CD4-positive, alpha-beta T cell treated with Interleukin-15 for 4 hours (primary cell): ENCODE measurements at places on chromosomes 2 and 18.

DNA sequence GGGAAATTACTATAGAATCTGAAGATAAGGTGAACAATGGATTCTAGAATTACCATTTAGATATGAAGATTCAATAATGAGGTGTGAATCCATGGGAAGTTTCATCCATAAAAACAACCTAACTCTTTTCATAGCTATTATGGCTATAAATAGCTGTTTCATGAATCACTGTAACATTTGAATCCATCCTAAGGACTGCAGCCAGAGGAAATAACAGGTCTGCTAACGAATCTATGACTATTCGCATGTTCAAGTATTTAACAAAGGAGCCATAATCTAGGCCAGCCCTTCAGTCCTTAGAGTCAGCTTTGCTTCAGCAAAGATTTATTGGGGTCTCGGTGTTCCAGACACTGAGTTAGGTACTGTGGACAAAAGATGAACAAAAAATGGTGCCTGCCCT is 87.1 kb downstream of the MYOM1 start:
- DNase-seq: no peak

DNA sequence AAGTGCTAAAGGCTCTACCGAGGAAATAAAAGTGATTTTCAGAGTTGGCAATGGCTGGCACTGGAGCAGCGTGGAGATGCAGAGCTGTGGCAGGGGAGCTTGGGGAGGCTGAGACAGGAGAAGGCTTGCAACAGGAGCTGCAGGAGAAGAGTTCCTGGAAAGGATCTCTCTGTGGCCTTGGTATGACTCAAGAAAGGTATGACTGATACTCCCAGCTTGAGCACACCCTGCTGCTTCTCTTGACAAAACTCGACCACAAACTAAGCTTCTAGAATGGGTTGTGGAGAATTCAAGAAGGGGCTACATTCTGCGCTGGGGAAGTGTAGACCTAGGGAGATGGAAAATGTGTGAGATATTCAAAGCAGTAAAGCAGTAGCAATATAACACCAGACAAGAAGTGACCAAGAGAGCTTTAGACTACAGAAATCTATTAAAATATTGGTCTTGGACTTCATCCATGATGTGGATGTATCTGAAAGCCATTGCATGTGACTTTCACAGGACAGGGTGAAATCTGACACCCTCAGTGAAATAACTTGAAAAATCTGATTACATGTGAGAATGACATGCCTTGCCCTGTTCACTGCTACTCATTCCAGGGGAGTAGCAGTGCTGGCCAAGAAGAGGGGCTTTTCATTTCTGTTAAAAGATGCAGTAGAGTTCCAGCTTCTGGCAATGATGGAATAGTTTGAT is 41.5 kb downstream of the SUCLG1 start:
- no peak for DNase-seq

- DNase-seq: no peak
Measured at GRCh38 chr2:112880091-112880531, 30.9 kb upstream of the IL37 start.

DNA sequence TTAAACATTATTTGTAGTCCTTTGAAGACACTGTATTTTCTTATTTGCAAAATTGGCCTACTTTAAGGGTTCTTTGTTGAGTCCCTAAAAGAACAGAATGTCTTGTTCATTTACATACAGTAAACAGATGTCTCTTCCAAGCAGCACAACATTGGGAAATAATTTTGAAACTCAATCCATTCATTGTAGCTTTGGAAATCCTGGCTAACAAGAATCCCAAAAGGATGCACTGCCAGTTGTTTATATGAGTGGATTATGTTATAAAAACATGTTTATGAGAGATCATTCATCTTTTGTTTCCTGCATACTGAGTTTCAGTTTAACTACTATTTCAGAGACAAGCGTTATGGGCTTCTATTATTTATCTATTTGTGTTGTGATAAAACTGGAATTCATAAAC is 499.3 kb downstream of the PID1 start:
- DNase-seq: no peak

- DNase-seq: no peak
Measured at GRCh38 chr2:222232372-222232771, 66.4 kb downstream of the PAX3 start.

- DNase-seq: no peak
Measured at GRCh38 chr2:8893978-8894820, 56.8 kb upstream of the KIDINS220 start.

GRCh38 chr2:192190474-192190873 is 4.3 kb downstream of the TMEFF2 start:
- no peak for DNase-seq

- no peak for DNase-seq
Measured at GRCh38 chr2:96727431-96727830, 12.4 kb downstream of the LMAN2L start.

- DNase-seq: no peak
Measured at GRCh38 chr2:168819829-168820489, 17.5 kb downstream of the NOSTRIN start.

- no peak for DNase-seq
Measured at GRCh38 chr2:112061840-112062239, 6.8 kb downstream of the TMEM87B start.

DNA sequence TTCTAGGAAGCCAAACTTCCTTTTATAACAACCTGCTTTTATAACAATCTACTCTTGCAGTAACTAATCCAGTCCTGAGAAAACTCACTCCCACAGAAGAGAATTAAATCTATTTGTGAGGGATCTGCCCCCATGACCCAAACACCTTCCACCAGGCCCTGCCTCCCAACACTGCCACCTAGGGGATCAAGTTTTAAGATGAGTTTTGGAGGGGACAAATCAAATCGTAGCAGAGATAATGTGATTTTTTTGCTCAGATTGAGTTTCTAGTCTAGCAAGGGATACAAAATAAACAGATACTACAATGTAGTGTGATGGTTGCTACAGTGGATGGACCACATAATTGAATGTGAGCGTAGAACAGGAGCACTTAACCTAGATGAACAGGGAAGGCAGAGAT is 52.2 kb downstream of the NCOA1 start:
- DNase-seq: peak; percentile 20

GRCh38 chr2:75503048-75503607 is 57.6 kb downstream of the EVA1A start:
- no peak for DNase-seq

DNA sequence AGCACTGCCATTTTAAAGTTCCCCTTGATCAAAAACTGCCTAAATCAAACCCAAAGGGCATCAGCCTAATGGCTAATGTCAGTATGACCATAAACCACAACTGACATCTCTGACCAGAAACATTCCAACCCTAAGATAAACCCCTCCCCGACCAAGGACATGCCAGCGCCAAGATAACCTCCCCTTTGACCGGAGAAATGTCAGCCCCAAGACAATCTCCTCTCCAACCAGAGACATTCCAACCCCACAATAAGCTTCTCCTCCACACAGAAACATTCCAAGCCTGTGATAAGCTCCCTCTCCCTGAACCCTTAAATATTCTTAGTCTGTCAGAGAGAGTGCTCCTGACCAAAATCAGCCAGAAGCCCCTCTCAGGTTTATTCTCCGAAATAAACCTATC is 188.3 kb upstream of the MSH6 start:
- DNase-seq: no peak

- DNase-seq: no peak
Measured at GRCh38 chr2:23590241-23590869, 205.4 kb downstream of the KLHL29 start.

DNA sequence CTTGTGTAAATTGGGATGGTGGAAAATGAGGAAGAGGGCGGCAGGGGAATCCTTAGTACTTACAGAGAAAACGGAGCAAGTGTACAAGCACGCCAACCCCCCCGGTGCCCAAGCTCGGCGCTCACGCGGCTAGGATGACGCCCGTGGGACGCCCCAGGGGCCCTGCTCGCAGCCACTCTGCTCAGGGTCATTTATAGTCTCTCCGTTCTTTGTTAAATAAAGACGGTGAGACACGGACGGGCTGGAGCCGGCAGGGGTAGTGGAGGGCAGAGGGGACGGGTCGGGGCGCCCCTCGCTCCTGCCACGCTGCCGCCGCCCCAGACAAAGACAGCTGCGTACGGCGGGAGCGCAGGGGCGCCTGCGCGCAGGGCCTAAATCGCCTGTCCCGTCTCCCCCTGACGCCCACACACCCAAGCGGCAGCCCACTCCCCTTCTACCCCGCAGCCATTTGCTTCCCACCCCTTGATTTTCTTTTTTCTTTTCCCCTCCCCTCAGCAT is 37.8 kb downstream of the PCBP1 start:
- DNase-seq: peak; percentile 56

DNA sequence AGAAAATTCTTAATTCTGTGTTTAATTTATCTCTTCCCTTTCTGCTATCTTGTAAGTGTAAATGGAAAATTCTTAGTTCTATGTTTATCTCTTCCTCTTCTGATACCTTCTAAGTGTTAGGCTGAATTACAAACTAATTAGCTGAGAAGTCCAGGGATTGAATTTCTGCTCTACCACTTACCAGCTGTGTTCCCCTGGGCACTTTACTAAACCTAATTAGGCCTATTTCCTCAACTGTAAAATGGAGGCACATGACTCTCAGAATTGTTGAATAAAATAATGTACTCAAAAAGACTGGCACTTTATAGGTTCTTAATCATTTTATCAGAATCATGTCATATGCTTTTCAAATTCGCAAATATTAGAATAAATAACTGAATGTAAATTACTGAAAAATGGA is 146.3 kb downstream of the MAP2 start:
- no peak for DNase-seq

DNA sequence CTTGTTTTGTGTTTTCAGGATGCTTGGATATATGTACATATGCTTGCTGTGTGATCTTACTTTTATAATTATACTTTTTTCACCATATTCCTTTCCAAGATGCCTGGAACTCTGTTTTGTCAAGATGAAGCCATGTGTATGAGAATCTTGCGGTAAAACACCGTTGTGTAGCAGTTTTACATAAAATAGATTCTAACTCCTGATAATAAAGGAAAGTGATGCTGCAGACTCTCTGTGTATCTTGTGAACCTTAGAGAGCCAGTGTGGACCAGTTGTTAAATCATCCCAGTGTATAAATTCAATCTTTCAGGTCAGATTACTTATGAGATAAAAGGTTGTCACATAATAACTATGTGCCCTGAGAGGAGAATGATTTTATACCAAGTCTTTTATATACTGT is 12.5 kb upstream of the ITGA4 start:
- DNase-seq: no peak

- no peak for DNase-seq
Measured at GRCh38 chr2:28011322-28011737, 120.8 kb downstream of the BABAM2 start.

DNA sequence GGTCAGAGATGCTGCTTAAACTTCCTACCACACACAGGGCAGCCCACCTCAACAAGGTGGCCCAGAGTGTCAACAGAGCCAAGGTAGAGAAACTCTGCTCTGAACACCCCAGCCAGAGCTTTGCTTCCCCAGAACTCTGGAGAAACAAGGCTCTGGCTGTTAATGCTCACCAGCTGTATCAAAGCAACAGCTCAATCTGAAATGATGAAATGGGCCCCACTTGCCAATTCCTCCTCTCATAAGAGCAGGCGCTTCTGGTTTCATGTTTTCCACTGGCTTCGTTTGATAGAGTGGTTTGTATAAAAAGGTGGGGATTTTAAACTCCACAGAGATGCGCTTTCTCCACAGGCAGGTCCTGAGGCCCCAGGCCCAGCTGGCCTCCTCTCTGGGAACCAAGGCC is 60.9 kb upstream of the TFCP2L1 start:
- DNase-seq: no peak

DNA sequence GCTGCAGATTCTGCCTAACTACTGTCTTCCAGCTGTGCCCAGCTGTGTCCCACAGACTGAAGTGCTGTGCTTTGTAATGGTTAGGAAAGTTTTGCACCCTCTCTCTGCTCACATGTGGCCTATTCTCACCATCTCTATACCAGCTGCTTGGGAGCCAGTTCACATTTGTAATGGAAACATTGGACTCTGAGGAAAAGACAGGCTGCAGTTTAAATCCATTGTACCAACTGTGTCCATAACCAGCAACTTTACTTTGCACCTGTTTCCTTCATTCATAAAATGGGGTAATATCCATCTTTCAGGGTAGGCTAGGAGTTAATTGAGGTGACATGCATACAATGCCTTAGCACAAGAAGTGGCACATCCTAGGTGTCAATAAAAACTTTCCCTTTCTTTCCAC is 344.0 kb downstream of the TNS1 start:
- DNase-seq: no peak

GRCh38 chr2:38535404-38535743 is 67.4 kb downstream of the HNRNPLL start:
- no peak for DNase-seq

DNA sequence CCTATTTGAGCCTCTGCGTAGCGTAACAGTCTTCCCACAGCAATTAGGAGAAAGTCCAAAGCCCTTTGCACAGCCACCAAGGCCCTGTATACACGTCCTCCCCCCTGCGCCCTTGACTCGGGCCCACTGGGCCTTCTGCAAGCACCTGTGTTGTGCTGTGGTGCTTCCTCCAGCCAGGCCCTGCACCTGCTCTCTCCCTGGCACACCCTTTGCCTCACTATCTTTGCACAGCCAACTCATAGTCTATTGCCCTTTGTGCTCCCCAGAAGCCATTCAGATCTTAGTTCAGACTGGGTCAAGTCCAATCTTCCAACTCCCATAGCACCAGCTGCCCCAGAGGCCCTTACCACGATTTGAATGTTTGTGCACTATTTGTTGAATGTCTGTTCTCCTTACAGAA is 271.6 kb upstream of the MGAT5 start:
- DNase-seq: no peak

DNA sequence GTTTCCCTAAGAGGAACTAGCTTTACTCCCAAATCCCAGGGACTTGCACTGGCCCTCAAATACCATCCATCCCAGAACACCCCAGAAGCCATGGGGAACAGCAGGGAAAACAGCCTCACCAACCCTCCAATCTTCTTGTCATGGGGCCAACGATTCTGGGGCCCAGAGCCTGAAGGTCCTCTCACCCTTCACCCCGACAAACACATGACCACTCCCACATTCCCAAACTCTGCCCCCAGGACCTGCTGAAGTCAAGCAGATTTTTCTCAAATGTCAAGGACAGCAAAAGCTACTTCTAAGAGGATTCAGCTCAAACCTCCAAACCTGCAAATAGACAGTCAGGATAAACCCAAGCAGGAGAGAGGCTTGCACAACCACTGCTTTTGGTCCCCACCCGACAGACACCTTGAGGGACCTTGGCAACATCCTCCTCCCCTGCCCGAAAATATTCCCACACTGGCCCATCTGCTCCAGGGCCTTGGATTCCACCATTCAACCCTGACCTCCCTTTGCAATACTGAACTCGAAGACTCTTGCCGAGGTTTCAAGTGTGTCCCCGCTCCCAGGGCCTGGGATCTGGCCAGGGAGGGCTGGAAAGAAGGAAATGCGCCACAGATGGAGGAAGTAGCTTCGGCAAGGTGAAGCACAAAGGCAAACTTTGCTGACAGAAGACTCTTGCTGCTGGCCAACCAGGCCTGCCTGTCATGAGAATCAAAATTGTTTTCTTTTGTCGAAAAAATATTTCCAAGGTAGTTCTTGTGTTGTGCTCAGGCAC is 143.3 kb downstream of the ZFP36L2 start:
- no peak for DNase-seq

DNA sequence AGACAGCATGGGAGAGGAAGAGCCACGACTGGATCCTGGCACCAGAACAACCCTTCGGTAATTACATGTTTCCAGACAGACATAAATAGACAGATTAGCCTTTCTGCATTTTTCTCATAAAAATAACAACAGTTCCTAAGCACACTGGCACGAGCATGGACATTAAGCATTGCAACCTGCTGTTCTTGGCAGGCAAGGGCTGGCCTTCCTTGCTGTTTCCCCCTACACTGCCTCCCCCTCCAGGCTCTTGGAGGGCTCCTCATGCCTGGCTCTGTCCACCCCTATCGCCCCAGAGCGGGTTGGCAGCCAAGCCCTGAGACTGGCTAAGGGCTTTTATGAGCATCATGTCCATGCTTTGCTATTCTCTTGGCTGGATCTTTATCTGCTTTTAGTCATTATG is 89.6 kb downstream of the TTC32 start:
- DNase-seq: no peak
